ENCODE measurements at places on chromosomes 13 and 19. TPM values are rescaled to one million over a fixed set of nuclear protein-coding genes. Genes with fewer than 3 reads are reported as not detected.

Gene BST2
- 32.1 TPM for total RNA-seq

Gene CDC42EP5
- total RNA-seq: 11.4 TPM

Gene ODAD3
- total RNA-seq: 0.59 TPM

Gene CNN1
- 93.3 TPM for total RNA-seq

Gene URAD
- not detected for total RNA-seq

Gene ANGPTL4
- 32.6 TPM for total RNA-seq

Gene IQCN
- 1.5 TPM for total RNA-seq

Gene PPP1R37
- total RNA-seq: 21.7 TPM

Gene PTGIR
- total RNA-seq: 20.6 TPM

Gene ZIK1
- total RNA-seq: 4.9 TPM

GRCh38 chr13:44822291-44822690 lies 167.0 kb downstream of the NUFIP1 start:
- no peaks in the 10 kb centered on the region for H3K36me3 ChIP-seq
- no peak overlapping the region for H3K27ac ChIP-seq

GRCh38 chr13:40794414-40795368 lies 5.3 kb downstream of the SLC25A15 start:
- H3K27ac ChIP-seq: no peak overlapping the region
- peaks cover 13% of the 10 kb centered on the region for H3K36me3 ChIP-seq
- DNase-seq: no peak
- peaks cover 6% of the 10 kb centered on the region for H3K4me1 ChIP-seq
- no peaks in the 10 kb centered on the region for H3K27me3 ChIP-seq

DNA sequence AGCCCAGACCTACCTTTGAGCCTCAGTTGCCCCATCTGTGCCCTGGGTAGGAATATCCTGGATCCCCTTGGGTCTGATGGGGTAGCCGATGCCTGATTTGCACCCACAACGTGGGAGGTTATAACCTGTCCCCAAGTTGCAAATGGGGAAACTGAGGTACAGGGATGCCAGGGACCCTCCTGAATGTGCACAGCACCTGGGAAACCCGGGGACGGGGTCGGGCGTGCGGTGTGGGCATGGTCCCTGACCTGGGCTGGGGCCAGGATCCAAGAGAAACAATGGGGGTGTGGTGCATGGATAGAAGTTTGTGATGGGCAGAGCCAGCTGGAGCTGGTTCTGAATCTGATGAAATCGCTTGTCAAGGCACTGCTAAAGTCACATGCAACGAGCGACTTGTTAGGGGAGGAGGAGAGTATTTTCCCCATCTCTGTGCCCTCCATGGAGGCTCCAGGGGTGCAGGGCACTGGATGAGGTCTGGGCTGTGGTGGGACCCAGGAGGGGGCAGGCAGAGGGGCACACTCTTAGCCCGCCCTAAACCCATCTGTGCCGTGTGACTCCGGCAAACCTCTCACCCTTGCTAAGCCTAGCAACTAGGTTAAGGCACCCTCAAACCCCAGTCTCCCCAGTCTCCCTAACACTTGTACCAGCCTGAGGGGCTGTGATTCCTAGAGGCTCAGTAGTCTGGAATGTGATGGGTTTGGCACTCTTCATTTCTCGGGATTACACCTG lies 749 bp downstream of the GDF15 start:
- DNase-seq: no peak
- H3K27ac ChIP-seq: no peak overlapping the region
- H3K4me3 ChIP-seq: no peak overlapping the region
- H3K4me1 ChIP-seq: no peaks in the 10 kb centered on the region
- no peaks in the 10 kb centered on the region for H3K27me3 ChIP-seq

DNA sequence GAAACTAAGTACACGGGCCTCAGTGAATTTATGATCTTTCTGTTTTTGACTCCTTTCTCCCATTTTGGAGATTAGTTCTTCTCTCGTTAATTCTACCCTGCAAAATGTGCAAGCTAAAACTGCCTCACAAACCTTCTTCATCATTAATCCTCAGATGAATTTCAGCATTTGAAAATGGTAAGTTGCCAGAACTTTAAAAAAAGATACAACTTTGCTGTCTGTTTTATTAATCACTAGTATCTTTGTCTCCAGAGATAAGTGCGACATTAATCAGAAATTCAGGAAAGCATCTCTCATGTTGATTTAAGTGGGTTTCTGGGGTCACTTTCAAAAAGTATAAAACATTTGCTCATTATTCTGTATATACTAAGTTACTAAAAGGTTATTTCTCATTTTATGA lies 227.0 kb upstream of the RXFP2 start:
- H3K36me3 ChIP-seq: no peaks in the 10 kb centered on the region
- H3K4me3 ChIP-seq: no peak overlapping the region
- no peak overlapping the region for H3K27ac ChIP-seq
- no peaks in the 10 kb centered on the region for H3K27me3 ChIP-seq
- H3K4me1 ChIP-seq: no peaks in the 10 kb centered on the region

DNA sequence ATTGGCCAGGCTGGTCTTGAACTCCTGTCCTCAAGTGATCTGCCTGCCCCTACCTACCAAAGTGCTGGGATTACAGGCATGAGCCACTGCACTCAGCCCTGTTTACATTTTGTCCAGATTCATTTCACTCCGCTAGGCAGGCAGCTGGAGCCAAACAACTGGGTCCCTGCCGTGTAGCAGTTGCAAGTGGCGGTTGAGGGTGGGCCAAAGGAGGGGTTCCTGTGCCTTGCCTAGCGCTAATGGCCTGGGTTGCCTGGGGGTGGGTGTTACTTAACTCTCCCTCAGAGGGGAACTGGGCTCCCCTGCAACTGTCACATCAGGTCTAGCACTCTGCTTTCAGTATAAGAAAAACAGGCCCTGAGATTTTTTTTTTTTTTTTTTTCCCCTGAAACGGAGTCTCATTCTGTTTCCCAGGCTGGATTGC lies 7.4 kb downstream of the ACP5 start:
- no peaks in the 10 kb centered on the region for H3K4me1 ChIP-seq
- no peak for DNase-seq
- H3K27ac ChIP-seq: no peak overlapping the region
- H3K4me3 ChIP-seq: no peak overlapping the region

DNA sequence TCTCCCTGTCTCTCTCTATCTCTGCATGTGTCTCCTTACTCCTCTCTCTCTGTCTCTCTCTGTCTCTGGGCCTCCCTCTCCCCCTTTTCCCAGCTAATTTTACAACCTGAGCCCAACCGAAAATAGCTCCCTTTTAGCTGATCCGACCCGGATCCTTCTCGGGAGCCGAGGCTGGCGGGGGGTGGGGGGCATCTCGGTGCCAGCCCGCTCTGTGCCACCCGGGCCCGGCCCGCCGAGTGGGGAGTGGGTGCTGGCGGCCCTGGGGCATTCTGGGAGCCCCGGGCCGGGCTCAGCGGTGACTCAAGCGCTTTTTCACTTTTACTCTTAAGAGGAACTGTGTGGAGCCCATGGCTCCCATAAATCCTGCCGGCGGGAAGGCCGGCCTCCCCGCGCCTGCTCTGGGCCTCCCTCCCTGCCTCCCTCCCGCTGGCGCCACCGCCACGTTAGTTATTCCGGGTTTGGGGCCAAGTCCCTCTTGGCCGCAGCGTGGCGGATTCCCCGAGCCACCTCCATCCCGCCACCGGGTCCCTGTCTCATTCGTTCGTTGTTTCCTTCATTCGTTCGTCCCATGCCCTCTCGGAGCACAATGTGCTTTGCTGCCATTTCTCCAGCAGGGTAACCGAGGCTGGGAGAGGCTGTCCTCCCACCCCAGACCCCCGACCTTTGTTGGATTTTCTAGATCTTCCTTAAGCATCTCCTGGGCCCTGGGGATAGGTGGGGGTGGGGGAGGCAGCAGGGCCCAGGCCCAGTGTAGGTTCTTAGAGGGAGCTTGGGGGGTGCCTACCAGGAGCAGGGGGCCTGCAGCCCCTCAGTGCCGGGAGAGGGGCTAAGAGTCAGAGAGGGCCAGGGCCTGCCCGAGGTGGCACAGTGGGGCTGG lies 3.2 kb downstream of the NFIC start:
- DNase-seq: no peak
- H3K4me3 ChIP-seq: peak overlapping the region; percentile 97
- H3K36me3 ChIP-seq: no peaks in the 10 kb centered on the region

GRCh38 chr13:37443538-37443937 lies 155.0 kb downstream of the POSTN start:
- no peaks in the 10 kb centered on the region for H3K27me3 ChIP-seq
- no peak overlapping the region for H3K4me3 ChIP-seq
- H3K4me1 ChIP-seq: no peaks in the 10 kb centered on the region
- no peaks in the 10 kb centered on the region for H3K36me3 ChIP-seq

DNA sequence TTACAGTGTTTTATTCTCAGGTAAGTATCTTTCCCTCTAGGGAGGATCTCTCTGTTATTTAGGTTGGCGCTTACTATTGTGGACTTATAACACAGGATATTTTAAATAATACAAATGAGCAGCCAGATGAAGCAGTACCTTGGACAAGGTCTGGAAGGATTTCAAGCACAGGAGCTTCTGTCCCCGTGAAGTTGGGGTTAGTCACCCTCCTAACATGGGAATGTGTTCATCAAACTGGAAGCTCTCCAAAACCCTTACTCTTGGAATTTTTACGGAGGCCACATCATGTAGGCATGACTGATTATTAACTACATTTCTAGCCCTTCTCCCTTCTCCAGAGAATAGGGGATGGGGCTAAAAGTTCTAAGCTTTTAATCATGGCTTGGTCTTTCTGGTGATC lies 38.3 kb upstream of the SPRY2 start:
- no peaks in the 10 kb centered on the region for H3K36me3 ChIP-seq
- no peak overlapping the region for H3K27ac ChIP-seq
- DNase-seq: no peak
- no peaks in the 10 kb centered on the region for H3K4me1 ChIP-seq
- no peaks in the 10 kb centered on the region for H3K27me3 ChIP-seq

DNA sequence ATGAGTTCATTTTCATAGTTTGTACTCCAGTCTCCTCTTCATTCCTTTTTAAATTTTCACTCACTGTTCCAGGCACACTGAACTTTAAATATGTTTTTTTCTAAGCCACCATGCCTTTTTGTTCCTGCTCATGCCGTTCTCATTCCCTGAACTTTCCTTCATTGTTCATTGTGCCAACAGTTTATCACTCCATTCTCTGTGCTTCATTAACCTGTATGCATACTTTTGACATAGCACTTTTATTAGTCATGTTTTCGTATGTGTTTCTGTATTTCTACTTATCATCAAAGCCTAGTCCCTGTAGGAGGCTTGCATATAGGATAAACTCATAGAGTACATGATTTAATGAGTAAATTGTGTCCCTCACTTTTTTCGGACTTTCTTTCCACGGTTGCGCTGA lies 65.3 kb downstream of the PCDH20 start:
- no peaks in the 10 kb centered on the region for H3K4me1 ChIP-seq
- H3K36me3 ChIP-seq: no peaks in the 10 kb centered on the region
- no peak overlapping the region for H3K4me3 ChIP-seq
- H3K27ac ChIP-seq: no peak overlapping the region
- no peak for DNase-seq
- no peaks in the 10 kb centered on the region for H3K27me3 ChIP-seq

DNA sequence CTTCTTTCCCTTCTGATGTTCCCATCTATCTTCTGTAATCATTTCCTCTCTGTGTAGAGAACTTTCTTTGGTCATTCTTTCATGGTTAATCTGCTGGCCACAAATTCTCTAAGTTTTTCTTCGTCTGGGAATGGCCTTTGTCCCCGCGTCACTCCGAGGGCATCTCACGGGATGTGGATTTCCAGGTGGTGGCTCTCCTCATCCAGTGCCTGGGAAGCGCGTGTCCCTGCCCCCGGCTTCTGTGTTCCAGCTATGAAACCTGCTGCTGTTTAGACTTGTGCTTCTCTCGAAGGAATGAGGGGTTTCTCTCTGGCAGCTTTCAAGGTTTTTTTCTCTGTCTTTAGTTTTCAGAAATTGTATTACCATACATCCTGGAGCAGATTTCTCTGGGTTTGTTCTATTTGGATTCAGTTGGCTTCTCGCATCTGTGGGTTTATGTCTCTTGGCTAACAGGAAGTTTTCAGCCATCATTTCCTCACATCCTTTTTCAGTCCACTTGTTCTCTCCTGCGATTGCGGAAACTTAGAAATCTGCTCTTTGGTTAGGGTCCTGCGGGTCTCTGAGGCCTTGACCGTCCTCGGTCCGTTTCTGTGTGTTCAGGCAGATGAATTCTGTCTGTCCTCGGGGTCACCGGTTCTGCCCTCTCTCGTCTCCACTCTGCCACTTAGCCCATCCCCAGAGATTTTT lies 36.9 kb upstream of the DCUN1D2 start:
- peaks cover 36% of the 10 kb centered on the region for H3K36me3 ChIP-seq
- H3K4me3 ChIP-seq: no peak overlapping the region
- H3K27me3 ChIP-seq: no peaks in the 10 kb centered on the region
- peaks cover 3% of the 10 kb centered on the region for H3K4me1 ChIP-seq
- H3K27ac ChIP-seq: no peak overlapping the region
- no peak for DNase-seq

GRCh38 chr13:25920931-25921330 lies 130.9 kb downstream of the SHISA2 start:
- H3K27me3 ChIP-seq: no peaks in the 10 kb centered on the region
- H3K4me1 ChIP-seq: no peaks in the 10 kb centered on the region
- H3K4me3 ChIP-seq: no peak overlapping the region
- DNase-seq: no peak

DNA sequence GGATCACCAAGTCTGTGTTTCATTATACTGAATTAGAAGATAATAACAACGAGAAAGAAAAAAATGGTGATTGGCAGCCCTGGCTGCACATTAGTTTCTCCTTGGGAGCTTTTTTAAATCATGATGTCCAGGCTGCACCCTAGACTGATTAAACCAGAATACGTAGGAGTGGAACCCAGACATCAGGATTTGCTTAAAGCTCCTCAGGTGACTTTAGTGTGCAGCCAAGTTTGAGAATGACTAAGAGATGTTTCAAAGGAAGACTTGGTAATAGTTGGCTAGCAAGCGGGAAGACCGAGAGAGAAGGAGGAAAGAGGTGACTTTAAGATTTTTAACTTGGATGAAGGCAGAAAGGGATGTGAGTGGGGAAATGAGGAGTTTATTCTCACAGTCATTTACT lies 71.4 kb upstream of the SERP2 start:
- H3K4me3 ChIP-seq: no peak overlapping the region
- no peak overlapping the region for H3K27ac ChIP-seq
- H3K4me1 ChIP-seq: peaks cover 66% of the 10 kb centered on the region
- DNase-seq: no peak
- no peaks in the 10 kb centered on the region for H3K36me3 ChIP-seq
- H3K27me3 ChIP-seq: no peaks in the 10 kb centered on the region

DNA sequence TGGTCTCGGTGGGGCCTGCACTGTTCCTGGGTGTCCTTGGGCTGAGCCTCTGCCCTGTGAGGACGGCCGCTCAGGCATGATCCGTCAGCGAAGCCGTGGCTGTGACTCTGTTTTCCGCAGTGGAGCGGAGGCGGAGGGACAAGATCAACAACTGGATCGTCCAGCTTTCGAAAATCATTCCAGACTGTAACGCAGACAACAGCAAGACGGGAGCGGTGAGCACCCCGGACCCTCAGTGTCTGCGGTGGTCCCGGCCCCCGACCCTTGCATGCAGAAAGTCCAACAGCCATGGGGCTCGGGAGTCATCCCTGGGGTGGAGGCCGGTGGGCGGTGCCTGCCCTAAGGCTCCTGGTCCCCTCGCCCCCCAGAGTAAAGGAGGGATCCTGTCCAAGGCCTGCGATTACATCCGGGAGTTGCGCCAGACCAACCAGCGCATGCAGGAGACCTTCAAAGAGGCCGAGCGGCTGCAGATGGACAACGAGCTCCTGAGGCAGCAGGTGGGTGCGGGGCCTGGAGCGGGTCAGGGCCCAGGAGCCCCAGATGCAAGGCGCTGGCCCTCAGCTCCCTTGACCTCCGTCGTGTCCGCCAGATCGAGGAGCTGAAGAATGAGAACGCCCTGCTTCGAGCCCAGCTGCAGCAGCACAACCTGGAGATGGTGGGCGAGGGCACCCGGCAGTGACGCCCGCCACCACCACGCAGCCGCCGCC lies 3.6 kb upstream of the HAMP start:
- no peak for DNase-seq
- H3K27ac ChIP-seq: no peak overlapping the region
- H3K4me3 ChIP-seq: no peak overlapping the region
- H3K36me3 ChIP-seq: peaks cover 33% of the 10 kb centered on the region

GRCh38 chr19:4730740-4731171 lies 7.1 kb upstream of the DPP9 start:
- no peak for DNase-seq
- peaks cover 7% of the 10 kb centered on the region for H3K4me1 ChIP-seq
- no peaks in the 10 kb centered on the region for H3K36me3 ChIP-seq
